ENCODE measurements at places on chromosomes 12 and 14.

DNA sequence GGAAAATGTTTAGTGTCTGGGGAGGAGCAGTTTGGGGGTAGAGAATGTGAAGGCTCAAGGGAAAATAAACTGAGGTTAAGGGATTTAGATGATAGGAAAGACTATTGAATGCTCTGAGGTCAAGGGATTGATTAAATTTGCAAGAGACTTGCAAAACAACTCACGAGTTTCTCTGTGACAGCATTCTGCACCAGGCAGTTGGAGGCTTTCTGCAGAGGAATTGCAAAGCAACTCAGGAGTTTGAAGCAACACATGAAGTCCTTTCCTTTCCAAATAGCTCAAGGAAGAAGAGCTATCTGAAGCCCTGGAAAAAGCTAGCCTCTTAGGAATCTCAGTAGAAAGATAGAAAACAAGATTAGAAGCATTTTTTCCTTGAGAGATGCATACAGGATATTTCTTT is 23.9 kb downstream of the SLC7A8 start:
- H3K27me3 ChIP-seq = peaks cover 5% of the 10 kb centered on the region
- no peak overlapping the region for H3K4me3 ChIP-seq
- no peak overlapping the region for H3K27ac ChIP-seq
- H3K4me1 ChIP-seq = peaks cover 14% of the 10 kb centered on the region
- DNase-seq = peak; percentile 43

DNA sequence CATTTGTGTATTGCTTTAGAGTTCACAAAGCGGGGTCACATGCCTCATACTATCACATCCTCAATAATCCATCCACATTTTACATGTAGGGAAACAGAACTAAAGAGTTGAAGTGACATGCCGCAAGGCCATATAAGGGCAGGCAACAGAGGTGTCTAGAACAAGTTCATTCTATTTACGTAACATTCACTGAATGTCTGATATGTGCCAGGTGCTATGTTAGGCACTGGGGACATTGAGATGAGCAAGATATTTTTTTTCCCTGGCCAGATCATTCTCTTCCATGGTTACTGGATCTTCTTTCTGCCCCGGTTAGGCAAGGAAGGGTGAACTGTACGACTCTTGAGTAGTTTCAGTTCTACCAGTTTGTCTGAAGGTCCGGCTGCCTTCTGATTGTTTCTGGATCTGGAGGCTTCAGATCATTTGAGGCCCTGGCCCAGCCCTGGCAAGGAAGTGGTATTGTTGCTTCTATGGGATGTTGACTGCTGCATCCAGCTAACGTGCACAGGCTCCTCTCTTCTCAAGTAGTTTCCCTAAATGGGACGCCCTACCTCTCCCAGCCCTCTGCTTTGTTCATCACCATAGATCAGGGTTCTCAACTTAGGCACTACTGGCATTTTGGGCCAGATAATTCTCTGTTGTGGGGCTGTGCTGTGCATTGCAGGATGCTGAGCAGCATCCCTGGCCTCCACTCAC is 12.1 kb downstream of the GPATCH2L start:
- DNase-seq = no peak
- H3K4me3 ChIP-seq = no peak overlapping the region
- no peaks in the 10 kb centered on the region for H3K27me3 ChIP-seq
- H3K27ac ChIP-seq = no peak overlapping the region

- peaks cover 7% of the 10 kb centered on the region for H3K27me3 ChIP-seq
- no peak overlapping the region for H3K27ac ChIP-seq
- no peaks in the 10 kb centered on the region for H3K36me3 ChIP-seq
- no peak overlapping the region for H3K4me3 ChIP-seq
These were observed 84.4 kb downstream of the SLC24A4 start for GRCh38 chr14:92407410-92407809.

GRCh38 chr12:99020871-99021270 is 375.8 kb downstream of the APAF1 start:
- no peaks in the 10 kb centered on the region for H3K27me3 ChIP-seq
- no peak overlapping the region for H3K4me3 ChIP-seq
- H3K4me1 ChIP-seq = no peaks in the 10 kb centered on the region
- H3K27ac ChIP-seq = no peak overlapping the region
- no peak for DNase-seq
- H3K36me3 ChIP-seq = no peaks in the 10 kb centered on the region

- H3K27me3 ChIP-seq = no peaks in the 10 kb centered on the region
- no peak for DNase-seq
- no peak overlapping the region for H3K27ac ChIP-seq
- no peak overlapping the region for H3K4me3 ChIP-seq
- no peaks in the 10 kb centered on the region for H3K4me1 ChIP-seq
These were observed 2.8 kb downstream of the ADAM21 start for GRCh38 chr14:70454731-70455130.

- H3K4me3 ChIP-seq = no peak overlapping the region
- no peaks in the 10 kb centered on the region for H3K27me3 ChIP-seq
- H3K4me1 ChIP-seq = peaks cover 15% of the 10 kb centered on the region
- peak; percentile 98 for DNase-seq
These were observed 58.2 kb downstream of the SAMD4A start for GRCh38 chr14:54625112-54625511.

- H3K36me3 ChIP-seq = no peaks in the 10 kb centered on the region
- no peaks in the 10 kb centered on the region for H3K4me1 ChIP-seq
- DNase-seq = no peak
These were observed 509.6 kb downstream of the NOVA1 start for GRCh38 chr14:26088275-26088674.

GRCh38 chr14:75198291-75198933 is 22.0 kb upstream of the TMED10 start:
- no peaks in the 10 kb centered on the region for H3K27me3 ChIP-seq
- no peak overlapping the region for H3K27ac ChIP-seq
- no peak overlapping the region for H3K4me3 ChIP-seq
- DNase-seq = no peak

GRCh38 chr12:95709152-95709551 is 81.4 kb downstream of the NTN4 start:
- H3K27ac ChIP-seq = no peak overlapping the region
- peaks cover 16% of the 10 kb centered on the region for H3K36me3 ChIP-seq
- H3K4me1 ChIP-seq = no peaks in the 10 kb centered on the region

DNA sequence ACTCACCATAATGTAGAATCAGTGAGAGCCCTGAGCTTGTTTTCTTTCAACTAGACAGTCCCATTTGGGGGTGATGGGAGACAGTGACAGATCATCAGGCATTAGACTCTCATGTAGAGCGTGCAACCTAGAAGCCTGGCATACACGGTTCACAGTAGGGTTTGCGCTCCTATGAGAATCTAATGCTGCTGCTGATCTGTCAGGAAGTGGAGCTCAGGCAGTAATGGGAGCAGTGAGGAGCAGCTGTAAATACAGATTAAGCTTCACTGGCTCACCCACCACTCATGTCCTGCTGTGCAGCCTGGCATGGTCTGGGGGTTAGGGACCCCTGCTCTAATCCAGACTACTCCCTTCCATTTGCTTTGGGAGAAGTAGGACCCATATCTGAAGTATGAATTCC is 55.6 kb downstream of the FNTB start:
- H3K27me3 ChIP-seq = no peaks in the 10 kb centered on the region
- no peaks in the 10 kb centered on the region for H3K4me1 ChIP-seq
- no peak overlapping the region for H3K4me3 ChIP-seq
- peaks cover 51% of the 10 kb centered on the region for H3K36me3 ChIP-seq
- no peak for DNase-seq
- H3K27ac ChIP-seq = no peak overlapping the region

DNA sequence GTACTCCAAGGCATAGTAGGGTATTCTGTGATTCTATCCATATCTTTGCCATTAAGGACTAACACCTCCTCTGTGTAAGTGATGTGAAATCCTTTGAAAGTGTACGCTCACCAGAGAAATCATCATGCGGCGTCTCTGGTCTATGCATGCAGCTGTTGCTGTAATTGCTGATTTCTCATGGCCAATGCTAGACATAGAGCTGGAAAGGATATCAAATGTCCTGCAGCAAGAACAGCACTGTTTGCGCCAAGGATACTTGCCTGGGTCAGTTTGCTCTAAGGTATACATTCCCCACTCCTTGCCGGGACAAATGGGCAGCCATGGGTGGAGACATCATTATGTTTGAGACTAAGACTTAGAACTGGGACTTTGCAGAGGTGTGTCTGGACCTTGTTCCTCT is 896.4 kb downstream of the BCL11B start:
- no peak overlapping the region for H3K4me3 ChIP-seq
- H3K36me3 ChIP-seq = no peaks in the 10 kb centered on the region
- no peak for DNase-seq
- no peaks in the 10 kb centered on the region for H3K27me3 ChIP-seq
- H3K27ac ChIP-seq = no peak overlapping the region
